Suppressor macrophage treated with lipopolysaccharide for 4 hours (primary cell): ENCODE measurements at places on chromosomes 16 and 17.

DNA sequence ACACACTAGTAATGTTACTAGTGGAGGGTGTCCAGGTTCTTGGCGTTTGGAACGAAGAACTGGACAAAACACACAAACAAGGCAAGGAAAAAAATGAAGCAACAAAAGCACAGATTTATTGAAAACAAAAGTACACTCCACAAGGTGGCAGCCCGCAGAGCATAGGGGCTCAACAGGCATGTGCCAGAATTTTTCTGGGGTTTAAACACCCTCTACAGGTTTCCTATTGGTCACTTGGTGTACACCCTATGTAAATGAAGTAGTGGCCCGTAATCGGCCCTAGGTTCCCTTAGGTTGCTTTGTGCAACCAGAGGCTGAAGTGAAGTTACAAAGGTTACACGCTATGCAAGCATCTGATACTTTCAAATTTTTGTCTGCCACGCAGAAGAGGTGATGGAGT, 8.1 kb downstream of the OR2C1 start:
- DNase-seq: no peak

GRCh38 chr17:72560303-72561247, 439.8 kb downstream of the SOX9 start:
- DNase-seq: peak; percentile 57

DNA sequence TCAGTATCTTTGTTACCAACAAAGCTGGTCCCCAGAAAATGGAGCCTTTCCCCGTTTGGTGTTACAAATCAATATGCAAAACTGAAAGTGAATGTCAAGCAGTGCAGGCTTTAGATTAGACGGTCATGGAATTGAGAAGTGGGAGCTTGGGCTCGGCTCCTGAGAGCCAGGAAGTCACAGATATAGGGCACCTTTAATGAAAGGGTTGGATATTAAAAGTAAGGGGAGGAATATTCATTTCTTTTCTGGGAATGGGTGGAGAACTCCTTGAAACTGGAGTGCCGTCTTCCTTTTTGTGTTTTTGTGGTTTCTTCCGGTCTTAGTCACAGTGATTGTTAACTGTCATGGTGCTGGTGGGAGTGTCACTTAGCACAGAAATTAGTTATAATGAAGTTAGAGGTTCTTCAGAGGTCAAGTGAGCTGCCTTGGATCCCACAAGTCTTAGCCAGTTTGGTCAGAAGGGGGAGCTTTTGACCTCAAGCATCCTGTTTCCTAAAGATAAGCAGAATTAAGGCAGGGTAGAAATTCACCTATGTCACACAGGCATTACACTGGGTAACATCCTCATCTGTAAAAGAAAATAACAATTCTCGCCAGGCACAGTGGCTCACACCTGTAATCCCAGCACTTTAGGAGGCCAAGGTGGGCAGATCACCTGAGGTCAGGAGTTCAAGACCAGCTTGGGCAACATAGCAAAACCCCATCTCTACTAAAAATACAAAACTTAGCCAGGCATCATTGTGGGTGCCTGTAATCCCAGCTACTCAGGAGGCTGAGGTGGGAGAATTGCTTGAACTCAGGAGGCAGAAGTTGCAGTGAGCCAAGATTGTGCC, 9.6 kb upstream of the EIF1 start:
- DNase-seq: peak; percentile 92

- DNase-seq: no peak
These were observed 79.4 kb downstream of the ABCC6 start for GRCh38 chr16:16143931-16144330.

DNA sequence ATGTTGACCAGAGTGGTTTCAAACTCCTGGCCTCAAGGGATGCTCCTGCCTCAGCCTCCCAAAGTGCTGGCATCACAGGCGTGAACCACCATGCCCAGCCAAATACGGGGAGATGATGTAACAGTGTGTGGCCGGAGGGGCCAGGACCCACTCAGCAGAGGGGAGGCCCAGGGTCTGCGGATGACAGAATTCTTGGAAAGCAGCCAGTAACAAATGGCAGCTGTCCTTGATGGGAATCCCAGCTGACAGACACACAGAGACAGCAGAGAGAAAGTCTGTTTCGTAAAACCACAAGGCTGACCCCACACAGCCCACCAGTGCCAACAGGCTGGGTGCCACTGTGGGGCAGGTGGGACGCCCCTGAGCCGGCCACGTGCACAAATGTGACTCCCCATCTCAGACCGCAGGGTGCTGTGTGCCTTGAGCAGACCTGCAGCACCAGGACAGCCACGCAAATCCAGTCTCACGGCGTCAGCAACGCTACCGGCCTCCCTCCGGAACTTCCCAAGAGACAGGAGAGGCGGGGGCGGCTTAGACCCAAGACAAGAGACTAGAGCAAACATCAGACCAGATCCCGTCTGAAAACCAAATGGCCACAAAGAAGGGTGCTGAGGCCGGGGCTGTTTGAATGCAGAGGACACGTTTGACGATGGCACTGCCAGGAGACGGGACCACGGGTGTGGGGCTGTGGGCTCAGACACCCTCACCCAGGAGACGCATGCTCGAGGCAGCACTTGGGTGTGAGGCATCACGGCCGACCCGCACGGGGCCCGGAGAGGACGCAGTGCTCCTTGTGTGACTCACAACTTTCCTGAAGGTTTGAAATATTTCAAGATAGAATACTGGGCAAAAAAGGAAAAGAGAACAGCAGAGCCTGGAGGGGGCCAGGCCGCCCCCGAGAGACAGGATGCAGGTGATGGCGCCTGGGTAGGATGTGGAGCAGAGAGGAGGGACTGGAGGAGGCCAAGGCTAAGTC, 24.6 kb downstream of the CTU2 start:
- DNase-seq: no peak

GRCh38 chr16:48997946-48998345, 283.7 kb downstream of the CBLN1 start:
- DNase-seq: no peak

DNA sequence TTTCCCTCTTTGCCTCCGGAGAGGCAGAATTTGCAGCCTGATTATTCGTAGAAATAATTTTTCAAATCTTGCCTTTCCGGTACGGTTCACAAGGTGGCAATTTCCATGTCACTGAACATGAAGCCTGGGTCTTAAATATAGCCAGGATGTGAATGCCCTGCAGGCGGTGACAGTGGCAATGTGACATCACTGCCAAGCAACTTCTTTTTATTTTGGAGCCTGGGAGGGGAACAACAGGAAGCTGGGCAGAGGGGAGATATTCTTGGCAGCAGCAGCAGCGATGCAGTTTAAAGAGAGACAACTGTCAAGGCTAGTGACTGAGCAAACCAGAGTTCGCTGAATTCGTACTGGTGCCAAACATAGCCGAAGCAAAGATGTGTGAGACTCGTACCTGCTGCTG, 171.1 kb downstream of the SNX29 start:
- no peak for DNase-seq

- no peak for DNase-seq
These were observed 263.8 kb upstream of the TNRC6C start for GRCh38 chr17:77694391-77695363.

- DNase-seq: no peak
These were observed 111.9 kb downstream of the GNAO1 start for GRCh38 chr16:56303066-56303715.

- no peak for DNase-seq
These were observed 2.0 kb downstream of the PITPNM3 start for GRCh38 chr17:6554342-6554741.

DNA sequence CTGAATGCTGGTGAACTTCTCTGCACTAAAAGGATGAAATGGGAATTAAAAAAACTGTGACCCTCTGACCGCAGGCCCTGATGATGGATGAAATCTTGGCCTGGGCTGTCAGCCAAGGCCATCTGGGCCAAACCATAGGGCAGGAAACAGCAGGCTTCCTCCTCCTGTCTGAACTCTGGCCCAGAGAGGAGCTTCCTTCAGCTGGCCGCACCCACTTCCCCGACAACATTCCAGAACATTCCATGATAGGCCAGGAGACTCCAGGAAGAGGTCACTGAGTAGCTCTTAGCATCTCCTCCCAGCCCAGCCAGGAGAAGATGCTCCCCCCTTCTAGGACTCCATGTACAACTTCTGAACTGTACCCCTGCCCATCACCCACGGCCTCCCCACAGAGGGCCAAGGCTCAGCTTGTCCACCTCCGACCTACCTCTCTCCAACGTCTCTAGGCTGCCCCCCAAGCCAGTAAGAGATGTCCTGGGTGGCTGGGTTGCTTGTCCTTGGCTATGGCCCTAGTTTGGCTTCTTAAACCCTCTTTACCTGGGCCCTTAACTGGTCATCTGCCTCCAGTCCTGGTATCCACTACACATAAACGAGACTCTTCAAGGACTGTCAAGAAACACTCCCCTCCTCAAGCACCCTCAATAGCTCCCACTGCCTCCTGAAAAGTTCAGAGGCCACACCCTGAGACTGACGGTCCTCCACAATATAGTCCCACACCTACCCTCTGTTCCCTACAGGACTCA, 1.7 kb downstream of the RPH3AL start:
- peak; percentile 22 for DNase-seq

DNA sequence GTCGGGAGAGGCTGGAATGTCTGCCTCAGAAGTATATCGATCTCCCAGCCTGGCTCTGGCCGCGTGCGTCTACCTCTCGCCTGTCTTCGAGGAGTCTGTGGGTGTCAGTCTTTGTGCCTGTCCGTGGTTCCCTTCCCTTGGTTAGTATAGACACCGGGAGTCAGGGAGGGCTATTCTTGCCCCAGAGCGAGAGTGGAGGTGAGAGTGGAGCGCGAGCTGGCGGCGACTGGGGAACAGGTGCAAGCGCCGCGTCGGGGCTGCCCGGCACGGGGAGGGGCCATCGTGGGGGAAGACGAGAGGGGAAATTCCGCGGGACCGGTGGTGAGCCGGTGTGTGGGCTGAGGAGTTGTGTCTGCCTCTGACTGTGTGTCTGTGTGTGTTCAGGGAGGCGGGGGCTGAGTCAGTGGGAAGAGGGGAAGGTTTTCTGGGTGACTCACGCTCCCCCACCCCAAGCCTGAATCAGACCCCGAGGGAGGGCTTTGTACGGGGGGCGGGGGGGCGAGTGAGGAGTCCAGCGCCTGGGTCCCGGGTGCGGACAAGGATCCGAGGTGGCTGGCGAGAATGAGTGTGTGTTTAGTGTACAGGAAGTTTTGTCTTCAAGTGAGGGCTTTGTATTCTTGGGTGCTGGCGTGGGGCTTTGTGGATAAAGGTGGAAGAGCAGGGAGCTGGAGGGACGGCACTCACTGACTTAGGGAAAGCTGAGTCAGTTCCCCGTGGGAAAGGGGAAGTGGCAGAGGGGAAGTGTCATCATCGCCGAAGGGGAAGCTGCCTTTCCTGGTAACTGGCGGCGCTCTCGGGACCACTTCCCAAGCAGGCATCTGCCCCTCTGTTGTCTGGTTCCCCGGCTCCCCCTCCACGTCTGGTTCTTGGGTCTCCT, 8.6 kb downstream of the KDM6B start:
- peak; percentile 98 for DNase-seq

DNA sequence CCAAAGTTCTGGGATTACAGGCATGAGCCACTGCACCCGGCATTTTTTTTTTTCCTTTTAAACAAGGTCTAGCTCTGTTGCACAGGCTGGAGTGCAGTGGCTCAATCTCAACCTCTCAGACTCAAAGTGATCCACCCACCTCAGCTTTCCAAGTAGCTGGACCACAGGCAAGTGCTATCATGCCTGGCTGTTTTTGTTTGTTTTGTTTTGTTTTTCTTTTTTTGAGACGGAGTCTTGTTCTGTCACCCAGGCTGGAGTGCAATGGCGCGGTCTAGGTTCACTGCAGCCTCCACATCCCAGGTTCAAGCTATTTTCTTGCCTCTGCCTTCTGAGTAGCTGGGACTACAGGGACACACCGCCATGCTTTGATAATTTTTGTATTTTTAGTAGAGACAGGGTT, 19.1 kb upstream of the ZC3H7A start:
- no peak for DNase-seq

- no peak for DNase-seq
These were observed 1.8 kb downstream of the SOX8 start for GRCh38 chr16:983044-984030.

- DNase-seq: no peak
These were observed 183.3 kb downstream of the UTP18 start for GRCh38 chr17:51443646-51444045.

DNA sequence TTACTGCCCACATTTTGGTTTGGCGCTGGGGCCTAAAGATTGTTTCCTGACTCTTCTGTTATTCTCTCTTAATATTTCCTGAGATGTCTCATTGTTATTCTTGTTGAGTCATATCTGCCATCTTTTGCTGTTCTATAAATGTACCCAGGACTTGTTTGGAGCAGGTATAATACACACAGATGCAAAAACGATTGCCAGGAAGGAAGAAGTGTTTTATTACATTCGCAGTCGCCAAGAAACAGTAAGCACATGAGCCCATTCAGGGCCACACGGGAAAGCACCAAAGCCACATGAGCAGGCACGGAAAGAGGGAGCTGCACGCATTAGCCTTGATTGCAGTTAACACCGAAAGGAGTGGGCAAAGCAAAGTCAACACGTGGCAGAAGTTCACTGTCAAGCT, 70.2 kb downstream of the ARHGAP44 start:
- no peak for DNase-seq

DNA sequence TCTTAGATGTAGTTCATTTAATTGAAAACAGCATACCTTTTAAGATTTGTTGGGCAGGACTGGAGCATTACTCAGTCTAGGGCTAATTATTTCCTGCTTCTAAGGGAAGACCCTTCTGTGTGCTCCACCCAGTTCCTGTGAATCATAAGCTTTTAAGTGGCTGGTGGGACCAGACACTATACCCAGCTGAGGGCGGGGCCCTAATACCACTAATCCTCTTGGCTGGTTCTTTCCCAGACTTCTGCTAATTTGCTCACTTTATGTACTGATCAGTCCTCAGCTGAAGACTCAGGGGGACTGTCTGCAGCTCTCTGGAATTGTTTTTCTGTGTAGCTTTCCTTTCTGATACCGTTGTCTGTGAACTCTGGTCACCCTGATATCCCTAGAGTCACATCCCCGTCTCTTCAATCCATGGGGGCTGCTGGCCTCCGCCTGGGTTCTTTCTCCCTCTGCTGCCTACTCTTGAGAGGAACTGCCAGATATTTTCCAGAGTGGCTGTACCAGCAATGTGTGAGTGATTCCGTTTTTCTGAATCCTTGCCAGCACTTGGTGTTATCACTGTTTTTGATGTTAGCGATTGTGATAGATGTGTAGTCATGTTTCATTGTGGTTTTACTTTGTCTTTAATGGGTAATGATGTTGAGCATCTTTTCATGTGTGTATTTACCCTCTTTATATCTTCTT, 35.1 kb downstream of the MFSD11 start:
- DNase-seq: peak; percentile 40

DNA sequence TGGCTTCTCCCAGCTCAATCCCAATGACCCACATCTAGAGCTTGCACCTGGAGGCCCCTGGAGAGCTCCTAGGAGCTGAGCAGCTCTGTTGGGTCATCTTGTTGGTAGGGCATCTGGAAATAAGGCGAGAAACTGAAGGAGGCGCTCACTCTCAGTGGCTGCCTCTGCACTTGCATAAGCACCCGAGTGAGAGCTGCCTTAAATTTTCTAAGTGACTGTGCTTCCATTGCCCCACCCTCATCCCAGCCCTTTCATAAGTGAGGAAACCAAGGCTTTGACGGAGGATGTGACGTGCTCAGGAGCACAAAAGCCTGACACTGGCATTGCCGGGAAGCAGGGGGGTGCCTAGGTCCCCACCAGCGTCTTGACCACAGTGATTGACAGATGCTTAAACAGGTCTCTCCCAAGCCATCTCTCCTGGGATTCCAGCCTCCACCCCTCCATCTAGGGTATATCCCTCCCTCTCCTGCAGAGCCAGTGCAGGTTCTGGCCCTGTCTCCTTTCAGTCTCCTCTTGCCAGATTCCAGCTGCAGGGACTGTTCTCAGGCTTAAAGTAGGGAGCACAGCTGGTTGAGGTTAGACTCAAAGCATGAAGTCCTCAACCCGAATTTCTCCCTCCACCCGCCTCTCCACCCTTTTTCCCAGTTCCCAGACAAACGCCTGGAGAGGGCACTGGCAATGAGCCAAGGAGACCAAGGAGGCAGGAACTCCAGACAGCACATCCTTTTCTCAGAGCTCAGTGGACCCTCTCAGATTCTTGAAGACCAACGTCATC, 113.7 kb downstream of the IRX5 start:
- DNase-seq: no peak
